ENCODE measurements at places on chromosomes 3 and 15. TPM values are rescaled to one million over a fixed set of nuclear protein-coding genes. Genes with fewer than 3 reads are reported as not detected.

DNA sequence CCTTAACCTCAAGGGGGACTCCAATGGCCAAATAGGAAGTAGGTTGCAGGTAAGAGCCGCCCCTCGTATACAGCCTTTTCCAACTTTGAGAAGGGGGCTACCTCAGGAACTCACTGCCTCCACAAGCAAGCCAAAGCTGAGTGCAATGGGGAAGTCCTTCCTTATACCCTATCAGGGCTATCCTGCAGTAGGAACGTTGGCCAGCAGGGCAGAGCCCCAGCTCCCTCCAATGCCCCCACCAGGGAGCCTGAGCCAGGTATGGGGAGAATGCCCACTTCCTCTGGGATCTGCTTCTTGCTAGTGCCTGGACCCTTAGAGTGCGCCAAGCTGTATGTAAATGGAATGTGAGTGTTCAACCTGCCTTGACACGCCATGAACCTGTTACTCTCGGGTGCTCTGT lies 16.3 kb downstream of the CACNA2D2 start:
- DNase-seq = no peak

Gene UBA7
- total RNA-seq = 105 TPM

GRCh38 chr3:167253037-167253436 lies 127.1 kb downstream of the ZBBX start:
- no peak for DNase-seq

DNA sequence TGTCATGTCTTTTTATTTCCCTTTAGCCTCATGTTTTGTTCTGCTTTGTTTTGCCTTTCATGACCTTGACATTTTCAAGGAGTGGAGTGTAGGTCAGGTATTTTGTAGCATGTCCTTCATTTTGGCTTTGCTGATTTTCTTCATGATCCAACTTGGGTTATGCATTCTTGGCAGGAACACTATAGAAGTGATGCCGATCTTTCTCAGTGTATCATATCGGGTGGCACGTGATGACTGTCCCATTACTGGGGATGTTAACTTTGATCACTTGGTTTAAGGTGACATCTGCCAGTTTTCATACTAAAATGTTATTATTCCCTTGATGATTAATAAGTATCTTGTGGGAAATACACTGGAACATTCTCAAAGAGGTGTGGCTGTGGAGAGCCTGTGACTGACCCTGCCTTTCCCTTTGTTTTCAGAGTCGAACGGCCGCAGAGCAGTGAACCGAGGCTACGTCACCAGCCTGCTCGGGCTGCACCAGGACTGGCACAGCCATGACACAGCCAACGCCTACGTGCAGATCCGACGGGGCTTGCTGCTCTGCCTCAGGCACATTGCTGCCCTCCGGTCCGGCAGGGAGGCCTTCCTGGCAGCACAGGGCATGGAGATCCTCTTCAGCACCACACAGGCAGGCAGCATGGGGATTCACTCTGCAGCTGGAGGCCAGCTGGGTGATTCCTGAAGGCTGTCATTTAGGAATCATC lies 167.7 kb downstream of the AGBL1 start:
- DNase-seq = no peak

Gene DET1
- 6.0 TPM for total RNA-seq

DNA sequence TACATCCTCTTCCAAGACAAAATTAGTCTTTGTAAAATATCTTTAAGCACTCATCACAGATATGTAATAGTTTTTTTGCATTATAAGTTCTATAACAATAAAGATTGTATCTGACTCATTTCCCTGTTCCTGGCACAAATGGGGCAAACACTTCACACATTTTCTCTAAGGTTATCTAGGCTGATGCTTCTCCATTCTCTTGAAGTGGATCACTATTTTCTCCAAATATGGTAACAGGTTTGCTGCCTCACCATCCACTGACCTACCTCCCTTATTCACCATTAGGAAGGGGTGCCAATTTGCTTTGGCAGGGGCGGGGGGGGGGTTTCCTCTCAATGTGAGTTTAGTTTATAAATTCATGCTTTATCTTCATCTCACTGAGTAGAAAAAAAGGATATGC lies 767.7 kb upstream of the LMCD1 start:
- DNase-seq = no peak

DNA sequence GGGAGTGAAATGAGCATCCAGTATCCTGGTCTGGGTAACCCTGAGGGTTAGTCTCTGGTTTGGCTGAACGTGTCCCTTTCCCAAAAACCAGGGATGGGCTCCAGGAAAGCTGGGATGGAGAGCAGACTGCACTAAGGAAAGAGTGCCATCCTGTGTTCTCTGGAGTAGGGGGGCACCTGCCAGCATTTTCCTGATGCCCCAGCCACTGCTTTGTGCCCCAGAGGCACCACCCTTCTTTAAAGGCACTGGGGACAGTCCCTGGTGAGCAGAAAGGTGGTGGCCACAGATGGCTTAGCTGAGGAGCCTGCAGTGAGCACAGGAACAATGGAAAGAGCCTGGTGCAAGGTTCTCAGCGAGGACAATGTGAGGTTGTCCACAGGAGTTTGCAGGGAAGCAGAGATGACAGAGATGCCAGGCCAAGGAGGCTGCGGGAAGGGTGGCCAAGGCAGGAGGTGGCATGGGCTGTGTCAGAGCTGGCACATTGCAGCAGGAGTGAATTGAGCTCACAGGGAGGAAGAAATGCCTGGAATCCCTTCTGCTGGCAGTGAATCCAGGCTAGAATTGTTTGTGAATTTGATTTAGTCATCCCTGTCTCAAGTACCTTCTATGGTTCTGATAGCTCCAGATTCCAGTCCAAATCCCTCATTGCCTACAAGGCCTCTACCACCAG lies 39.9 kb downstream of the AMOTL2 start:
- no peak for DNase-seq

- no peak for DNase-seq
Measured at GRCh38 chr15:74869726-74870407, 3.3 kb downstream of the SCAMP2 start.

Data from natural killer cell treated with Interleukin-12 subunit alpha and Interleukin-12 subunit beta and Interleukin-15 and Interleukin-18, amount 100 ng/mL, for 72 hours (primary cell).